ENCODE measurements at places on chromosomes 6 and 20. TPM values are rescaled to one million over a fixed set of nuclear protein-coding genes. Genes with fewer than 3 reads are reported as not detected.

PRSS35 gene
- 0.17 TPM for polyA plus RNA-seq

ZNF334 gene
- 0.64 TPM for polyA plus RNA-seq

TMEM200A gene
- polyA plus RNA-seq = not detected

TFAP2B gene
- 0.07 TPM for polyA plus RNA-seq

HLA-DRA gene
- polyA plus RNA-seq = 49.7 TPM

FOXS1 gene
- polyA plus RNA-seq = 7.5 TPM

PDYN gene
- not detected for polyA plus RNA-seq

CGA gene
- polyA plus RNA-seq = 1.0 TPM

ACSS1 gene
- polyA plus RNA-seq = 29.7 TPM

ZHX3 gene
- 6.5 TPM for polyA plus RNA-seq

C20orf204 gene
- 0.88 TPM for polyA plus RNA-seq

PSMB8 gene
- polyA plus RNA-seq = 42.9 TPM

SRMS gene
- not detected for polyA plus RNA-seq

TNFRSF6B gene
- 11.7 TPM for polyA plus RNA-seq

NSFL1C gene
- polyA plus RNA-seq = 46.9 TPM

DNA sequence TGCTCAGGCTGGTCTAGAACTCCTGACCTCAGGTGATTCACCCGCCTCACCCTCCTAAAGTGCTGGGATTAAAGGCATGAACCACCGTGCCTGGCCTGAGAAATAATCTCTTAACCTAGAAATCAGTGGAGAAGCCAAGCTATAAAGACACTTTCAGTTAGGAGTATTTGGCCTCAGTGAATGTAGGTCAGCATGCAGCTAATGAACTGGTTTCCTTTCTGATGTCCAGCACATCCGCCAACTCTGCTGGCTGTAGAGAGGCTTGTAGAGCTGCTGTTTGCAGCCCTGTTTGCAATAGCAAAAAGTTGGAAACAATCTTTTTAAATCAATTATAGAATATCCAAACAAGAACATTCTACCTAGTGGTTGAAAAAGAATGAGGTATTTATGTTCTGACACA, 42.4 kb upstream of the ELOVL5 start:
- no peak for DNase-seq

DNA sequence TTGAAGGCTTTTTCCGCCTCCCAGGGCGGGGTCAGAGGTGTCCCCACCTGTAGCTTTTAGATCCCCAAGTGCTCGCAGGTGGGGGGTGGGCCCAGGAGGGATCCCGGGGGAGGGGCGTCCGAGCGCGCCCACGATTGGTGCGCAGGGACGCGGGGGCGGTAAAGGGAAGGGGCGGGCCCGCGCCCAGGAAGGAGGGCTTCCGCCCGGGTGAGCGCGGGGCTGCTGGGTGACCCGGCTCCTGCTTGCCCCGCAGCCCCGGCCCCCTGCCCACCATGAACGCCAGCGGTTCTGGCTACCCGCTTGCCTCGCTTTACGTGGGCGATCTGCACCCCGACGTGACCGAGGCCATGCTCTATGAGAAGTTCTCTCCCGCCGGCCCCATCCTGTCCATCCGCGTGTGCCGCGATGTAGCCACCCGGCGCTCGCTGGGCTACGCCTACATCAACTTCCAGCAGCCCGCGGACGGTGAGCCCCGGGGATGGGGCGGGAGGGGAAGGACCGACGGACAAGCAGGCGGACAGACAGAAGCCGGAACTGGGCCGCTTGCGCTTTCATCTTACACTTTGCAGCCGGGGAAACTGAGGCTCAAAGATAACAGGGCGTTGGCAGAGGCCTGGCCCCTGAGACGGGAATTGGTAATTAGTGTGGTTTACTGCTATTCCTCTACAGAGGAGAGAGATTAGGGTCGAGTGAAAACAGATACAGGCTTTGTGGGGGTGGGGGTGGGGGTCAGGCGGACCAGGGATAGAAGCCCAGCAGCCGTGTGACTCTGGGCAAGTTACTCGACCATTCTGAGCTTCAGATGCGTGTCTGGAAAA, at the start of gene PABPC1L:
PABPC1L (plus strand) TSS at position 189 of the 818 bp plus-strand sequence; CDS start at position 273, 84 bp downstream.
- peak; percentile 47 for DNase-seq

GRCh38 chr6:107337191-107337741, 122.1 kb downstream of the PDSS2 start:
- no peak for DNase-seq

DNA sequence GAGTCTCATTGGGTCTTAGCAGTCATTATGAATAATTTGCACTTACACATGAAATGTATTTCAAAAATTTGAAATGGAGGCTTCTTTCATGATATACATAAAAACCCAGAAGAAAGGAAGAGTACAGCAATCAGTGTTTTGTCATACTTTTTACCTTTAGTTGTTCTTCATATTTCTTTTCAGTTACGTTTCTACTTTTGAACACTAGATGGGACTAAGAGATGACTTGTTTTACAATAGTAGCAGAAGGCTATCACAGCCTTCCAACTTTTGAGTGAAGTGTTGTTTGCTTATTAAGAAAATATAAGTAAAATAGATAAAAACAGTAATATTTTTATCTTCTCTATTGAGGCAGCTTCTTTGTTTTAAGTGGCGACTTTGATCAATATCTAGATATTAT, 58.1 kb downstream of the L3MBTL3 start:
- no peak for DNase-seq

DNA sequence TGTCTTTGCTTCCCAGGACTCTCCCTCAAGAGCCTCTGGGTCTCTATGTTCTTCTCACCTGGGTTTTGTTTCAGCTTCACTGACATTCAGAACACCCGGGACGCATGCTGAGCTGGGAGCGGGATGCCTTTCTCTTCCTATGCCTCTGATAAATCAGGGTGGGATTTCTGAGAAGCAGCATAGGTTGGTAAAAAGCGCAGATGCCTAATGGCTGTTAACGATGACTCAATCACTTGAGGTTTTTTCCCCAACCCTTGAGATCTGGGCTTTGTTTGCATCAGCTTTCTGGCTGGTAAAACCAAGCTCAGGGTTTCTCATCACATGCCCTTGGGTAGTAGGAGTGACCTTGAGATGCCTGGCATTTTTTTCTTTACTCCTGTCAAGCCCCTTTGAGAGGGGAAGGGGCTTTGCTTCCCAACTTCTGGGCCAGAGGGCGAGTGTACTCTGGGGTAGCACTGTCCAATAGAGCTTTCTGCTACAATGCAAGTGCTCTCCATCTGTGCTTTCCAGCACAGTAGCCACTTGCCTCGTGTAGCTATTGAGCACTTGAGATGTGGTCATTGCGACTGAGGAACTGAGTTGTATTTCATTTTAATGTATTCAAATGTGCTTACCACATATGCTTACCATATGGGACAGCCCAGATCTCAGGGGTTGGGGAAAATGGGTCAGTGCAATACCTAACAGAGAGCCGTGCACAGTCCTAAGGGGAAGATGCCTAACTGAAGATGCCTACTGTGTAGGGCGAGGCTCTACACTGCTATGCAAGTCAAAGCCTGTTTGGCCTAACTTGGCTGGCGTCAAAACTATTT, 69.1 kb downstream of the PPP1R14C start:
- DNase-seq = no peak

DNA sequence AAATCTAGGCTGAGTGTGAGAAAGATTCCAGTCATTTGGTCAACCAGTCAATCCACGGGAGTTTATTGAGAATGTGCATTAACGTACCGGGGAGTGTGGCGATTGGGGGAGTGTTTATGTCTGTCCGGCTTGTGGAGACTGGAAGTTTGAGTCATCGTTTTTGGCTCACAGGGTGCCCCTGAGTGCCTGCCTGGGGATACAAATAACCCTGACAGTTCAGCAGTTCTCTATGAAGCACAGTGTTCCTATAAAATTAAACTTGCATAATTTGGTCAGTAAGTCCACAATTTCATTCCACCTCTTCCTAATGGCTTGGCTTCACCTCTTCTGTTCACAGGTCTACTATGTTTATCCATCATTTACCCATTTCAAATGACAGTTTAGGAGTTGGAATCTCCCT, 72.6 kb upstream of the PLEKHG1 start:
- DNase-seq = no peak

- DNase-seq = peak; percentile 25
Measured at GRCh38 chr6:12538881-12539357, 177.6 kb upstream of the PHACTR1 start.

- no peak for DNase-seq
Measured at GRCh38 chr20:10629946-10630650, 43.7 kb downstream of the JAG1 start.

- no peak for DNase-seq
Measured at GRCh38 chr20:6502219-6502618, 265.3 kb upstream of the BMP2 start.

- peak; percentile 41 for DNase-seq
Measured at GRCh38 chr20:56343861-56344381, 14.9 kb upstream of the FAM210B start.

GRCh38 chr6:114051031-114051430, 80.1 kb upstream of the HDAC2 start:
- DNase-seq = no peak

- DNase-seq = no peak
Measured at GRCh38 chr6:137879299-137879698, 12.2 kb downstream of the TNFAIP3 start.

DNA sequence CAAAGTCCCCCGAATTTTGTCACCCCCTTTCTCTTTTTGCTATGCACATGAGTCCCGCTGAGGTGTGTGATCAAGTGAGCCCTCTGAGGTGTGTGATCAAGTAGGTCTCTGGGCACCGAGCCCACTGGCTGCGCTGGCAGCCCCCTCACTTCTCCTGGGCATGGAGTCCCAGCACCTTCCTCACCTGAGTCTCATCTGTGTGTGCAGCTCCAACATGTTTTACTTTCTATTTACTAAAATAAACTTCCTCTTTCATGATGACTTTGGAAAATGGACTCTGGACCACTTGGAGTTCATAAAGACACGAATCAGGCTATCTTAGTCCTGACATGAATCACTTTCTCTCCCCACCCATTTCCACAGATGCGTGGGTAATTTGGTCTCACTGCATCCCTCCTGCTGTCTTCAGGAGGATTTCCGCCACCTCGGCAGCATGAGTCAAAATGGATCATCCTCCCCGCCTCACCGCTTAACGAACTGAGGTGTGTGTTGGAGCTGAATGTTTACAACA, 39.8 kb downstream of the PRDM1 start:
- DNase-seq = no peak

GRCh38 chr6:22878324-22878701, 308.9 kb downstream of the HDGFL1 start:
- DNase-seq = no peak

DNA sequence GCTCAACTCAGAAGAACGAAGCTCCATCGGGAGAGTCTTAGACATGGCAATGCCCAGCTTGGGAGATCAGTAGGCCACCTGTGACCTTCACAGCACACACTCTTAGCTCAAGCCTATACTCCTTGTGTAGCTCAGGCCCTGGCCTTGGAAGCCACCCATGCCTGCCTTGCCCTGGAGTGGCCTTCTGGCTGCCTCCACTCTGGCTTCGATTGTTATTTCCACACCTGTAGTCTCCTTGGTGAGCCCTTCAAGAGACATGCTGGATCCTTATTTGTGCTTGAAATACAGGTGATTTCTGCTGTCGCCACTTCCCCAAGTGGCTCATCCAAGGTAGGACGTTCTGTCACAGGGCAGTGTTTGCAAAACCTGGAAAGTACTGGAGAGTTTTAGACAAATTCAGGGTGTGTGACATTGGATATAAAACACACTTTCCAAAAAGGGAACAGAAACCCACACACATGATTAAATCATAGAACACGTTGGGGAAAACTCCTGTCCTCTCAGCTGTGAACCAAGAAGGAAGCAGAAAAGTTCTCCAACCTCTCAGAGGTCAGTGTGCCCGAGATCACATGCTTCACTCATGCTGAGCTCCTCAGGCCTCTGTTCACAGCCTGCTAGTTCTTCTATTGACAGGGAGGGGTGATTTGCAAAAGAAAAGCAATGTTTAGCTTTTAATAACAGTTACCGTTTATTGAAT, 391.8 kb downstream of the CDC5L start:
- DNase-seq = no peak

DNA sequence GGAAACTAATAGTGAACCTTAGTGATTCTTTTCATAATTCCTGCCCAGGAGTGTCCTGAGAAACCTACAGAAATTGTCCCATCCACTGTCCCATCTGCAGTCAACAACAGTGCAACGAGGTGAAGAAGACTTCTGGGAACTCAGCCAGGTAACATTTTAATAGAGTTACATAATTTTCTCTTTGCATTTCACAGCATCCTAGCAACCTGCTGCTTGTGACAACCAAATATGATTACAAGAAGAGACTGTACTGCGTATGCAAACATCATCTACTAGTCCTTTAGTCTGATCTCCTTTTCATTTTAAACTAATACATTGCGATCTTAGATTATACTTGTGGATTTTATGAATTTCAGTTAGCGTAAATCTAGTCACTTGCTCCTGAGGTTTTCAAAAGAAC, 951.6 kb downstream of the TFAP2A start:
- no peak for DNase-seq

- no peak for DNase-seq
Measured at GRCh38 chr6:147973806-147974205, 368.8 kb upstream of the SASH1 start.

DNA sequence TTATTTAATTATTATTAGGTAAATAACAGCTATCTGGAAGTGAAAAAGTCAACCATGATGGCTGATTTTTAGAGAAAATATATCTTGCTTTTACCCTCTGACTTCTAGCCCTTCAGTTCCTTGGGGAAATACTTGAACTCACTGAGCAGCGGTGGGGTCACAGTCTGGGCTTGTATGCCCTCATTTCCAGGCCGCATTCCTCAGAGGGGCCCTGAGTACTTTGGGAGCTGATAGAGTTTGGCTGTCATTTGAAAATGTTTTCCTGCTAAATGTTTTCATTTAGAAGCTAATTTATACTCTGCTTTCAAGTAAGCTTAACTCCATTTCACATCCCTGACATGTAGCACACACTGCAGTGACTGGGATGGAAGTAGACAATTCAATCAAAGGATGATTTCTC, 1028.5 kb downstream of the KIF16B start:
- no peak for DNase-seq

DNA sequence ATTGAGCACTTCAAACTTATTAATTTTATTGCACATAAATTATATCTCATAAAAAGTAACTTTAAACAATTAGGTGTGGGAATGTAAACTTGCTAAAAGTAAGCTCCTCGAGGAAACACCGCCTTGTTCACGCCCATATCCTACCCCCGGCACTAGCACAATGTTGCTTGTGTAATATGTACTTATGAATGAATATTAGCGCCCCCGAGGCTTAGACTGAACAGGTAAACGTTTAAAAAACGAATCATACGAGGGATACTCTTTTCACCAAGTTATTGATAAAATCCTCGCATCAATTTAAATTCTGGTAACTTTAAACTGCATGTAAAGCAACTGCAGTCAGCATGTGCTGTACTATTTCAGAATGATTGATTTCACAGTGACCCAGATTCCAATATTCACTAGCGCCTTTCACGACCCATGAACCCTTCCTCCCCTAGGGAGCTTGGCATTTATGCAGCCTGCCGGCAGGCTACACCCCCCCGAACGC, 637 bp downstream of the TFB1M start:
- no peak for DNase-seq

DNA sequence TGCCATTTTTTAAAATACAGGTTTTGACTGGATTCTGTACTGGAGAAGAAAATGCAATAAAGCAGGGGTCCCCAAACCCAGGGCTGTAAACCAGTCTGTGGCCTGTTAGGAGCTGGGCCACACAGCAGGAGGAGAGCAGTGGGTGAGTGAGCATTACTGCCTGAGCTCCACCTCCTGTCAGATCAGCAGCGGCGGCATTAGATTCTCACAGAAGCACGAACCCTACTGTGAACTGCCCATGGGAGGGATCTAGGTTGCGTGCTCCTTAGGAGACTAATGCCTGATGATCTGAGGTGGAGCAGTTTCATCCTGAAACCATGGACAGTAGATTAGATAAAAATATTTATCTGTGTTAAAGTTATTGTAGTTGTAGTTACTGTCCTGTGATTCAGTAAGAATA, 21.1 kb upstream of the FBXO9 start:
- DNase-seq = peak; percentile 39

GRCh38 chr6:112253498-112253840, 898 bp downstream of the LAMA4 start:
- peak; percentile 23 for DNase-seq
